ENCODE measurements at places on chromosomes 16 and 17.

- no peak overlapping the region for H3K4me3 ChIP-seq
- peaks cover 28% of the 10 kb centered on the region for H3K27me3 ChIP-seq
- no peaks in the 10 kb centered on the region for H3K36me3 ChIP-seq
Observed at GRCh38 chr16:57282510-57283213, 1.8 kb downstream of the PLLP start.

- H3K4me3 ChIP-seq = no peak overlapping the region
- peaks cover 2% of the 10 kb centered on the region for H3K36me3 ChIP-seq
- peaks cover 52% of the 10 kb centered on the region for H3K27me3 ChIP-seq
- DNase-seq = no peak
- H3K27ac ChIP-seq = no peak overlapping the region
Observed at GRCh38 chr16:55947366-55947765, 72.2 kb upstream of the CES5A start.

DNA sequence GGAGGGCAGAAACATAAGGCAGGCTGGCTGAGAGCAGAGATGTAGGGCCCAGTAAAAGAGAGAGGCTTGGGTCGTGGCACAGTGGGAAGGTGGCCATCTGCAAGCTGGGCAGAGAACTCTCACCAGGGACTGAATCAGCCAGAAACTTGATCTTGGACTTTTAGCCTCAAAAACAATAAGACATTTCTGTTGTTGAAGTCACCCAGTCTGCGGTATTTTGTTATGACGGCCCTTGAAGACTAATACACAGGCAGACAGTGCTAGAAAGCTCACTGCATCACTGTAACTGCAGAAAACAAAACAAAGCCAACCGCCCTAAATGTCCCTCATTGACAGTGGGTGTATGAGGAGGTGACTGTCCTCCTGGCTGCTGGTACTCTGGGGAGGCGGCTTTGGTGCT lies 3.9 kb upstream of the JPH3 start:
- H3K27me3 ChIP-seq = peaks cover 24% of the 10 kb centered on the region
- no peak for DNase-seq
- no peaks in the 10 kb centered on the region for H3K36me3 ChIP-seq
- no peak overlapping the region for H3K4me3 ChIP-seq
- peaks cover 5% of the 10 kb centered on the region for H3K4me1 ChIP-seq
- H3K27ac ChIP-seq = no peak overlapping the region

DNA sequence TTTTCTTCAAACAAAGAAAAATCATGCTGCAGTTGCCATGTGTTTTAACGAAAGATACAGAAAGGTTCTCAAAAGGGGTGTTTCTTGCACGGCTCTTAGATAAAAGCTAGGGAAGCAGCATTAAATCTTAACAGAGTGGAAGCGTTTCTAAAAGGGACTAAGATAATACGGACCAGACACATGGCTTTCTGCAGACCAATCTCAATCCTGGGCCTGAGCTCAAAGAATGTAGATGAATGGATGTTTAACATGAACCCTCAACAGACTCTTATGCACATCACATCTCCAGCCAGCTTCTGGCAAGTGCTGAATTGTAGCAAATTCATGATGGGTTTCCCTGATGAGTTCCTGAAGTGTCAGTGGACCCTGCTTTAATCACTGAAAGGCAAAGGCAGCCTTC lies 80.2 kb upstream of the COX10 start:
- H3K27ac ChIP-seq = no peak overlapping the region
- H3K27me3 ChIP-seq = no peaks in the 10 kb centered on the region
- DNase-seq = no peak
- peaks cover 2% of the 10 kb centered on the region for H3K36me3 ChIP-seq
- H3K4me1 ChIP-seq = no peaks in the 10 kb centered on the region

DNA sequence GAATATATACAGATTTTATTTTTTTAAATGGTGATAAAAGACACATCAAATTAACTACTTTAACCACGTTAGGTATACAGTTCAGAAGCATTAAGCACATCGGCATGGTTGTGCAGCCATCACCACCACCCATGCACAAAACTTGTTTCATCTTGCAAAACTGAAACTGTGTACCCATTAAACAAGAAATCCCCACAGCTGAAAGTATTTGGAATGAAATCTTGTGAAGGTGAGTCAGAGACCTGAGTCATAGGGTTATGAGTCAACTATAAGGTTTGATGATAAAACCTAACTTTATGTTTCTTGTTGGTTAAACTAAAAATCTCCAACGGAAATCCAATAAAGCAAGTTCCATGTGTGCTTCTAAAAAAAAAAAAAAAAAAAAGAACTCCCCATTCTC lies 561.6 kb upstream of the PSMD7 start:
- H3K36me3 ChIP-seq = no peaks in the 10 kb centered on the region
- no peak overlapping the region for H3K27ac ChIP-seq
- no peaks in the 10 kb centered on the region for H3K27me3 ChIP-seq
- H3K4me3 ChIP-seq = no peak overlapping the region
- no peaks in the 10 kb centered on the region for H3K4me1 ChIP-seq

GRCh38 chr16:53872248-53873221 lies 168.6 kb downstream of the FTO start:
- no peak for DNase-seq
- no peak overlapping the region for H3K27ac ChIP-seq
- H3K36me3 ChIP-seq = peaks cover 12% of the 10 kb centered on the region
- no peaks in the 10 kb centered on the region for H3K27me3 ChIP-seq
- peaks cover 10% of the 10 kb centered on the region for H3K4me1 ChIP-seq
